ENCODE measurements at places on chromosomes 4 and X.

- DNase-seq, result no peak
These were observed at the start of gene FGA for GRCh38 chr4:154590329-154591006. TSS of gene FGA (minus strand) at chr4:154590742. CDS start at chr4:154590687, 55 bp downstream.

GRCh38 chr4:1208266-1208961, 36.0 kb upstream of the SPON2 start:
- peak; percentile 34 for DNase-seq

DNA sequence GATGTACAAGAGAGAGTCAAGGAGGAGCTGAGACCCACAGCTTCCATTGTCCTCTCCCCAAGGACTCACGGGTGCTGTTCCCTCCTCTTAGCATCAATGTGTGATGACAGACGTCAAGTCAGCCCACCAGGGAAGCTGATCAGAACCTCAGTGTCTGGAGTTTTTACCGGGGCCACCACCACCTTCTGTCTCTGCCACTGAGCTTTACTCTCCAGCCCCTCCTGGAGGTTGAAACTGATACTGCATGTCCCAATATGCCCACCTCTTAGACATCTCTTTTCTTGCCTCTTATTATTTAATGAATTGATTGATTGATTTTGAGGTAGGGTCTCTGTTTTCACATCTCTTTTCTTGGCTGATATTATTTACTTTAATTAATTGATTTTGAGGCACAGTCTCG, 10.3 kb upstream of the AKAP17A start:
- peak; percentile 62 for DNase-seq

- no peak for DNase-seq
These were observed 3.8 kb upstream of the SERPINA7 start for GRCh38 chrX:106042296-106042695.

DNA sequence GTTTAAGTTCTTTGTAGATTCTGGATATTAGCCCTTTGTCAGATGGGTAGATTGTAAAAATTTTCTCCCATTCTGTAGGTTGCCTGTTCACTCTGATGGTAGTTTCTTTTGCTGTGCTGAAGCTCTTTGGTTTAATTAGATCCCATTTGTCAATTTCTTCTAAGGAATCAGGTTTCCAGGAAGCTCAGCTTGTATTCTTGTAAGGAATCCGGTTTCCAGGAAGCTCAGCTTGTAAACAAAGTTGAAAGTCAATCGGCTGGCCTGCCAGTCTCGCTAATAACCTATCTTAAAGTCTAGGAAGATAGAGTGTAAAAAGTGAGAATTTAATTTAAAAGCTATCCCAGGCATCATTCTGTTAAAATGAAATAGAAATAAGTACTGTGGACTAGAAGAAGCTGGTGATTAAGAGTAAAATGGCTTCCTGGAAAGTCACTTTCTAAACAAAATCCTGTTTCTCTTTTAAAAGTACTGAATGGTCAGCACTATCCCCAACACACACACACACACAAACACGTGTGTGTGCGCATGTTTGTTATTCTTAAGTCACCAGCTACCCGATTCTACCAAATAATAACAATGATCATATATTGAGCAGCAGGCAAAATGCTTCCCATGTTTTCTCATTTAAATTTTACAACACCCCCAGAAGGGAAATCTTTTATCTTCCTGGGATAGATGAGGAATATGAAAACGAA, 171.7 kb downstream of the PAPSS1 start:
- no peak for DNase-seq

All from activated naive CD8-positive, alpha-beta T cell treated with anti-CD3 and anti-CD28 coated beads, Interleukin-2, amount 10 ng/mL, durations not matched to agents 7 days and 5 days (primary cell).